Stimulated activated CD8-positive, alpha-beta memory T cell treated with anti-CD3 and anti-CD28 coated beads, Interleukin-15, amount 100 ng/mL, for 24 hours (primary cell): ENCODE measurements at places on chromosomes 1 and 21.

DNA sequence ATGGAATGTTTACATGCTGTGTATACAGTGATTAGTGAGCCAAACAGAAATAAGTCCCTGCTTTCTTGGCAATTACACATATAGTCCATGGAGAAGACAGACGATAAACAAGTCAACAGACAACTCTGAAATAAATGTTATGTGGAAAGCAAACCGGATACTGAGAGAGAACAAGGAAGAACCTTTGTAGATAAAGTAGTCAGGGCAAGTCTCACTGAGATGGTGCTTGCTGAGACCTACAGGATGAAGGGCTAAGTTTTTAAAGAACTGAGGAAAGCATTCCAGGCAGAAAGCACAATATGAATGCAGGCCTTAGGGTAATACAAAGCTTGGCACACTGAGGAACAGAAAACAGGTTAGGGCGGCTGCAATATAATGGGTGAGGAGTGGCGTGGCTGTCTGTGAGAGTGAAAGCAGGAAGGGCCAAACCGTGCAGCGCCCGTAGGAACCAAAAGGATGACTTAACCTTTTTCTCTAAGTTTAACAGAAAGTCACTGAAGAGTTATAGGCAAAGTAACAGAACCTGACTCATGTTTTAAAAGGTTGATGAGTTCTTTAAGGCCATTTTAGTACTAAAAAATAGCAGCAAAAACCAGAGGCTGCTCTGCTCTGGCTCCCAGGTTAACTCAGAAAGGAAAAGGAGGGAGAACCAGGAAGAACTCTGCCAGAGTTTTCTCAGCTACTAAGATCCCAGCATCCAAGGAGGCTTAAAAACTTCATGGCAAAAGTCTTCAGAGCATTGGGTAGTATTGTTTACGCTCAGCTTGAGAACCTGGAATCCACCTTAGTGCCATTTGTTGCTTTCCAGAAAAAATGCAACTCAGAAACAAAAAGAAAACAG lies 8.7 kb upstream of the TTF2 start:
- DNase-seq, result no peak

DNA sequence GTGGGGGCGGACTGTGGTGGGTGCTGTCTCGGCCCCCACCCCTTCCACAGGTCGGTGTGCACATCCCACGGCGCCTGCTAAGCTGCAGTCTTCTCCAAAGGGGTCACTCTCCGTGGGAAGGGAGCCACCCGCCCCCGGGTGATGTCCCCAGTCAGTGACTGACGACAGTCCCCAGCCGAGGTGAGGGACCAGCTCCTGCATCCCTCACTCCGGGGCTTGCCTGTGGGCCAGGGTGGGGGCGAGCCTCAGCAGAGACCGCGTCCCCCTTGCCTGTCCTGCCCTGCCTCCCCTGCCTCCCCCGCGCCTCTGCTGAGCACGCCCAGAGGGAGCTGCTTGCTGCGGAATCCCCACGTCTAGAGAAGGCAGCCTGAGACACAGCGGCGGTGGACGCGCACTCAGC lies 35.9 kb upstream of the PDE9A start:
- no peak for DNase-seq

- DNase-seq, result no peak
Observed at GRCh38 chr1:181095763-181096184, 7.3 kb downstream of the IER5 start.

- no peak for DNase-seq
Observed at GRCh38 chr1:17587693-17588047, 48.2 kb downstream of the ARHGEF10L start.

- DNase-seq, result no peak
Observed at GRCh38 chr1:218365226-218365999, 20.3 kb downstream of the TGFB2 start.

- DNase-seq, result no peak
Observed at GRCh38 chr1:86705665-86705985, 1.2 kb downstream of the SH3GLB1 start.

DNA sequence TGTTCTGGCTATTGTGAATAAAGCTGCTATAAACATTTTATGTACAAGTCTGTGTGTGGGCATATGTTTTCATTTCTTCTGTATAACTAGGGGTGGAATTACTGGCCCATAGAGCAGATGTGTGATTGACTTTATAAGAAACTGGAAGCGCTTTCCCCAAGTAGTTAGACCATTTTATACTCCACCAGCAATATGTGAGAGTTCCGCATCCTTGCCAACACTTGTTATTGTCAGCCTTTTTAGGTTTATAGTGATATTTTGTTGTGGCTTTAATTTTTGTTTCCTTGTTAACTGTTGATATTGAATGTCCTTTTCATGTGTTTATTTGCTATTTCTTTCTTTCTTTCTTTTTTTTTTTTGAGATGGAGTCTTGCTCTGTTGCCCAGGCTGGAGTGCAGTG lies 9.4 kb downstream of the MAN1C1 start:
- no peak for DNase-seq

DNA sequence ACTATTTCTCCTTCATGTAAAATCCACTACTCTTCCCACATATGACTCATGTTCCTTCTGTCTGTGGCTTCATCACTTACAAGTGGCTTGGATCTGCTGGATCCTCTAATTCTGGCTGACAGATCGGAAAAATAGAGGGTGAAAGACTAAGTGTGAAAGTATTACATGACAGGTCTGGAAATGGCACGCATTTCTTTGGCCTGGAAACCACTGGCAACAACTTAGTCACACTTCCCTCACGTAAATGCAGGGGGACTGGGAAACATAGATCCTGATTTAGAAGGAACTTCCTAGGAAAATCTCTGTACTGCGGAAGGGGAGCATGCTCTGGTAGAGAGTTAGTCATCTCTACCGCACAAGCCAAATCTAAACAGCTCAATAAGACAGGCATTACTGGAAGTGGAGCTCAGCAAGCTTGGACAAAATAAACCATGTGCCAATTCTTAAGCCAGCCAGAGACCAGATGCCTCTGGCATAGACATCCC lies 305.4 kb upstream of the PTBP2 start:
- no peak for DNase-seq

DNA sequence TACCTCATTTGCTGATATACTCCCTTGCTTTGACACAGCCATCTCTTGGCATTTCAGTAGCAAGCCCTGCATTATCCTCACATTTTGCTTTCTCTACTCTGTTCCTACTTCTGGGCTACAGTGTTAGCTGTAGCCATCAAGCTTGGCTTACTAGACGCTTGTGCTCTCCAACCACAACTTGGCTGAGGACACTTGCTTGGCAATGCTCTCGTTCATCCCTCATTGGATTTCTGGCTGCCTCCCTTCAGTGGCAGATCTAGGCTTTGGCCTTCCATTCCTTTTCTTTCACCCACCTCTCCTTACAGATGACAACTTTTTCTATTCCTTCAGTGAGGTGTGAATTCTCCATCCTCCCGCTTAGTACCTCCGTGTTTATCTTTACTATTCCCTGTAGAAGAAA lies 428.7 kb upstream of the LRRC7 start:
- no peak for DNase-seq

DNA sequence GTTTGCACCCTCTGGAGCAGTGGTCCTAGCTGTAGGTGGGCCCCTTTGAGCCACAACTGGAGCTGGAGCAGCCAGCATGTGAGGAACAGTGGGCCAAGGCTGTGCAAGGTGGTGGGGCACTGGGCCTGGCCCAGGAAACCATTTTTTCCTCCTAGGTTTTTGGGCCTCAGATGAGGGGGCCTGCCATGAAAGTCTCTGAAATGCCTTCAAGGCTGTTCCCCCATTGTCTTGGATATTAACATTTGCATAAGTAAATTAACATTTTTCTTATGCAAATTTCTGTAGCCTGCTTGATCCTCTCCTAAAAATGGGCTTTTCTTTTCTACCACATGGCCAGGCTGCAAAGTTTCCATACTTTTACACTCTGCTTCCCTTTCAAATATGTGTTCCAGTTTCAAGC lies 212.0 kb downstream of the NTNG1 start:
- no peak for DNase-seq

DNA sequence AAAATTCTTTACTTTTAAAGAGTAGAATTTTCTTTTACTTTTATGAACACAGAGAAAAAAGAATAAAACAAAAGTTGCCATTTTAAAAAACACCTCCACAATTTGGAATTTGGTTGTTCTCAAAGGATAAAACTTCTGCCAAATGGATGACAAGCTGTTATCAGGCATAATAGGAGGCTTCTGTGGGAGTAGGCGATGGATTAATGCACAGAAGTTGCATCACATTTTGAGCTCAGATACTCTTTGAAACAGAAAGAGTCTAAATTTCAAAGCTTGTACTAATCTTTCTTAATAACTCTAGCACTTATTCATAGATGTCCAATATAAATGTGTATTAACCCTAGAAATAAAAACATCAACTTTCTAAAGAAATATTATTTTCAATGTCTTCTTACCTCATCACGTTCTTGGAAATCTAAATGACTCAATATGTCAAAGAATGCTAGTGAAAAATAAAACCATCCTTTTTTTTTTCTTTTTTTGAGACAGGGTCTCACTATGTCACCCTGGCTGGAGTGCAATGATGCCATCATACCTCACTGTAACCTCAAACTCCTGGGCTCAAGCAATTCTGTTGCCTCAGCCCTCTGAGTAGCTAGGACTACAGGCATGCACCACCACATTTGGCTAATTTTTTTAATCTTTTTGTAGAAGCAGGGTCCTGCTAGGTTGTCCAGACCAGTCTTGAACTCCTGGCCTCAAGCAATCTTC lies 112.8 kb upstream of the USP25 start:
- no peak for DNase-seq

DNA sequence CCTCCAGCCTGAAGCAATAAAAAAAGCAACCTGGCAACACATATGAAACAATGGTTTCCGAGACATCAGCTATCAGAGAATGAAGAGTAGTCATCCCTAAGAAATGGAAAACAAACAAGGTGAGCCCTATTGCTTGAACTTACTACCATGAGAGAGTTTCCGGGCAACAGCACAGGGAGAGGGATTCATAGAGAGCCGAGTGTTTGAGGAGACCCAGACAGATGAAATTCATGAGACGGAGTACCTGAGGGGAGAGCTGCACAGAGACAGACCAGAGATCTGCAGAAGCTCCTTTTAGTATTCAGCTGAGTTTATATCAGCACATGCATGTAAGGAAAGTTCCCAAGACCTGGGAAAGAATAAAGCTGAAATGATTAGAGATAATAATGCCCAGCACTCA lies 19.8 kb downstream of the CRB1 start:
- DNase-seq, result no peak

- no peak for DNase-seq
Observed at GRCh38 chr1:92923664-92924063, 37.6 kb downstream of the DIPK1A start.

GRCh38 chr1:217275655-217276398 lies 355.1 kb downstream of the GPATCH2 start:
- no peak for DNase-seq

- DNase-seq, result no peak
Observed at GRCh38 chr21:44816761-44817505, 929 bp downstream of the SUMO3 start.

DNA sequence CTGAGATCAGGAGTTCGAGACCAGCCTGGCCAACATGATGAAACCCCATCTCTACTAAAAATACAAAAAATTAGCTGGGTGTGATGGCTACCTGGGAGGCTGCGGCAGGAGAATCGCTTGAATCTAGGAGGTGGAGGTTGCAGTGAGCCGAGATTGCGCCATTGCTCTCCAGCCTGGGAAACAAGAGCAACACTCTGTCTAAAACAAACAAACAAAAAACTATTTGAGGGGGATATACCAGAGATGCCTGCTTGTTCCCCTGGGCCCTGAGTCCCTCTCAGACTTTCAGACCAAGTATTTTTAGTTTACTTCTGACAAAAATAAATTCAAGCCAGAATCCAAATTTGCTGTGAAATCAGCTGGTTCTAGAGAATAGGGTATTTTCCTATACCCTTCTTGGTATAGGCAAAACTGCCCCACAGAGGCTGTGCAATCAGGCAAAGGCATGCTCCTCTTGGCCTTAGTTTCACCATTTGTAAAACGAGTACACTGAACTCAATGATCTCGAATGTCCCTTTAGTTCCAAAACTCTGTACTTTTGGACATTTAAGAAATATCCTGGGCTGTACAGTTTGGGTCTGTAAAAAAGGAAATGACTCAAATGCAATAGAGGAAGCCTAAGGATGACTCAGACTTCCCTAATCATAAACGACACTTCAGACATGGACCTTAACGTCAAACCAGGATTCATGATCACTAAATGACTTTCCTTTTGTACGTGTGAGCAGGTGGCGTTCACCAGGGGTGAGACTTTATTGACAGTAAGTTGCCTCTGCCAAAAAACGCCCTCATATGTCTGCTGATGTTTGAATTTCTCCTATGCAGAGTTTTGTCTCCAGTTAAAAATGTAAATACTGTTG lies 16.1 kb downstream of the ENSA start:
- DNase-seq, result no peak

DNA sequence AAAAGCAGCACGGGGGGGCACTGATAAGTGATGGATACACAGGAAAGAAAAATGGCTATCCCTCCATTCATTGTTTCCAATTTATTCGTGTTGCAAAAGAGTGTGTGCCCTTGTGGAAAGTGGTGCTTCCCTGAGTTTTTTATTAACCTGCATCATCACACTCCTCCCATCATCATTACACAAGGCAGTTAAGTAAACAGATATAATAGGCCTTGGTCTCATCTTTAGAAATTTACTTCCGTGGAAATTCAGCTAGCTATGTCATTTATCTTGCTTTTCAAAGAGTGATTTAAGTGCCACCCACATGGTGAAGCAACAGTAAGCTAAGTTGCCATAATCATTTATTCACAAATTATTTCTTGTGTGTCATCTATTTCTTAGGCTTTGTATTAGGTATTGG lies 473.3 kb downstream of the NEGR1 start:
- DNase-seq, result no peak
